Activated naive CD4-positive, alpha-beta T cell treated with anti-CD3 and anti-CD28 coated beads, Interleukin-2, amount 10 ng/mL, durations not matched to agents 7 days and 5 days (primary cell): ENCODE measurements at places on chromosomes 13 and 19.
A peak's percentile ranks its signal among the peaks of the same experiment; 100 is the strongest.

DNA sequence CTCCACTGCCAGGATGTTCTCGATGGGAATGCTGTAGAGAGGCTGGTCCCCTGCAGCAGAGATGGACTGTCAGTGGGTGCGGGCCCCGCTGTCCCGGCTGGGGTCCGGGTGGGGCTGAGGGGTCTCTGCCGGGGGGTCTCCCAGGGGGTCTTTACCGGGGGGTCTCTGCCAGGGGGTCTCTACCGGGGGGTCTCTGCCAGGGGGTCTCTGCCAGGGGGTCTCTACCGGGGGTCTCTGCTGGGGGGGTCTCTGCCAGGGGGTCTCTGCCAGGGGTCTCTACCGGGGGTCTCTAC is 25.7 kb upstream of the C13orf46 start:
- H3K27ac ChIP-seq, result no peak overlapping the region
- no peak overlapping the region for H3K4me3 ChIP-seq
- no peaks in the 10 kb centered on the region for H3K27me3 ChIP-seq

GRCh38 chr13:77022341-77022740 is 4.6 kb downstream of the FBXL3 start:
- H3K27ac ChIP-seq, result peak overlapping the region; percentile 45
- no peak for DNase-seq
- peaks cover 57% of the 10 kb centered on the region for H3K4me1 ChIP-seq
- peaks cover 9% of the 10 kb centered on the region for H3K27me3 ChIP-seq

DNA sequence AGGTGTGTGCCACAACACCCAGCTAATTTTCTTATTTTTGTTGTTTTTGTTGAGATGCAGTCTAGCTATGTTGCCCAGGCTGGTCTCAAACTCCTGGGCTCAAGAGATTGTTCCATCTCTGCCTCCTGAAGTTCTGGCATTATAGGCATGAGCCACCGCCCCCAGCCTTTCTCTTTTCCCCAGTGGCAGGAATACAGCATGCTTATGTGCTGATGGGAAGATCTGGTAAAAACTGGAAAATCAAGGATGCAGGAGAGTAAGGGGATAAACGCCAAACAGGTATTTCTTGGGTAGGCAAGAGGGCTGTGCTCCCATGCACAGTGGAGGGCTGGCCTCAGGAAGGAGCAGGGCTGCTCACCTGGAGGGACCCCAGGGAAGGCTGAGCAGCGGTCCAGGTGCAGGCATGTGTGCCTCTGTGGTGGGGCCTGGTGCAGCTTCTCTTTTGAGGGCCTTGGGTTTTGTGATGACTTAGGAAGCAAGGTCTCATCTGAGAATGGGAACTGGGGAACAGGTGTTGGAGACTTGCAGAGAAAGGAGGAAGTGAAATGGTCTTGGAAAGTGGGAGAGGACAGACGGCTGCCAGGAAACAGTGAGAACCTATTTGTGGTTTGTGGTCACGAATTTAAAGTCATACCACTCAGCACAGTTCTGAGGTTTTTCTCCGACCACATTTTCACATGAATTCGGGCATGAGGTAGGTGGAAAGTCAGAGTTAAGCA is 106.5 kb downstream of the TEX26 start:
- H3K4me1 ChIP-seq, result peaks cover 58% of the 10 kb centered on the region
- H3K27ac ChIP-seq, result peak overlapping the region; percentile 33
- no peak for DNase-seq
- peaks cover 71% of the 10 kb centered on the region for H3K27me3 ChIP-seq

- H3K4me3 ChIP-seq, result peak overlapping the region; percentile 84
- peaks cover 33% of the 10 kb centered on the region for H3K4me1 ChIP-seq
- no peaks in the 10 kb centered on the region for H3K27me3 ChIP-seq
- DNase-seq, result no peak
These were observed 674 bp upstream of the FBXL12 start for GRCh38 chr19:9819596-9819909.
